ENCODE measurements at places on chromosomes 7 and 10.

DNA sequence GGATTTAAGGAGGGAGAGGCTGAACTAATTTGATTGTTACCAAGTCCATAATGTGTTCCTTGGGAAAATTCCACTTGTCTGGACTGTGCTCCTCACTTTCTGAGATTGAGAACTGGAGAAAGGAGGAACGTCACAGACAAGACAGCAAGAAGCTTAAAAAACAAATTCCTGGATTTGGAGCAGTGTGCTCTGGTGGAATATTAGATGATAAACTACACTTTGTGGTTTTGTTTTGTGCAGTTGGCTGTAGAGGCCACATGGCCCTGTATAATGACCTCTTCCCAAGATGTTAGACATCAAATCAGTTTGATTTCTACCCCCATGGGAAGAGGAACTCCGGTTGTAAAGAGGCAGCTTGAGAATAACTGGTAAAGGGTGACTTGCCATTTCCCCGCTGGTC lies 421.3 kb upstream of the GALNT17 start:
- no peak for DNase-seq

DNA sequence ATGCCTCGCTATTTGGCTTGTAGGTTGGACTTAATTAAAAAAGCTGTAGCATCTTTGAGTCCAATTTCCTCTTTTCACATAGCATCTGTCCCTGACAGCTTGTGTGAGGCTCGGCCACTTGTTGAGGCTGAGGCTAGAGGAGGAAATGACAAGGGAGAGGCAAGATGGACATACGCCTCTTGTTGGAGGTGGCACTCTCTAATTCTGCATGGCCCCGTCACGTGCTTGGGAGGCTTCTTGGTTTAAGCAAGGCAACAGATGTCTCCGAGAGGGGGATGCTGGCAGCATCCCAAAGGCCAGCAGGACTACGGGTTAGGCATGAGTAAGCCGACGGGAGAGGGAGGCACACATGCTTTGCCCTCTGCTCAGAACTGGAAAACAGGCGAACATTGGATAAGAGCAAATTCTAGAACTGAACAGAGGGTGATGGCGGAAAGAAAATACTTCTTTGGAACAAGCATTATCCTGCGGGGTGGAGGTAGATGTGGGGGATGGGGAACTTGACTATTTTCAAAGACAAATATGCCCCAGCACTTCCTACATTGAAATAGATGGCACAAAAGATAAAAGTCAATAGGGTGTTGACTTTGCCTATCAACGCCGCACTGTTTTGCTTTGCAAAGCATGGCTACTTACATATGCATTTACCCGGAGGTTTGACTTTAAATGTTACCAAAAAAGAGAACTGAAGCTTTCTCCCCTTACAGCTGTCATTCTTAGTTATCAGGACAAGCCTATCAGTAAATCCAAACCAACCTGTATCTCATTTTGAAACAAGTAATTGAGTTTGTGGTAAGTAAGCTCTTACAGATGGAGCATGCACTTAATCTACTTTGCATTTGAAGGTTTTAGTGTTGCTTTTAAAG lies 94.8 kb downstream of the CHN2 start:
- DNase-seq, result no peak

- no peak for DNase-seq
Measured at GRCh38 chr7:68433462-68434070, 1164.7 kb upstream of the AUTS2 start.

DNA sequence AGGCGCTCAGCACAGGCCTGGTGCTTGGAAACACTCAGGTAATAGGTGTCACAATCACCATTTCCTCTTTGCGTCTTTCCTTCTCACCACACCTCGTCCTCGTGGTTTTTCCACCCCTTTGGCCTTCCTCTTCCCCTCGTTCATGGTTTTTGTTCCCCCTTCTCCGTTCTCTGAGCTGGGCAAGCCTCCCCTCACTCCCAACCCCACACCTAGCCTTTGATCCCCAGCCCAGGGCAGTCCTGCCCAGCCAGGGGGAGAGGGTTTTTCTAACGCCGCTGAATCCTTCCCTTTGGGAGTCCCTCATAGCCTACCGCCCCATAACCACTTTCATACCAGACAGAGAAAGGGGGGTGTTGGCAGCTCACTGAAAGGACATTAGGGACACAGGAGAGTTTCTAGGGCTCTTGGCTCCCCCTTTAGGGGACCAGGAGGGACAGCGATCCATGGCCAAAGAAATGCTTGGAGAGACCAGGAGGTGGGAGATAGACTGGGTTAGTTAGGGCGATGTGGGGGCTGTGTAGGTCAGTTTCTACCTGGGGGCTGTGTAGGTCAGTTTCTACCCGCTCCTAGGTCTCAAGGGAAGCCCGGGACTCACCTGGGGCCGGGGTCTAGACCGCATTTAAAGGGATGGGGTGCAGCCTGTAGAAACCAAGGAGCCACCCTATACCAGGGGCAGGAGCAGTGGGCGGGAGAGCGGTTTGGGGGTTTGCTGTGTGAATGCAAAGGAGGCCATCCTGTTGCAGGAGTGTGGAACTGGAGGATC lies 1.4 kb downstream of the EPHB4 start:
- DNase-seq, result no peak

- DNase-seq, result no peak
Measured at GRCh38 chr7:101818287-101819071, 1.1 kb downstream of the CUX1 start.

- peak; percentile 21 for DNase-seq
Measured at GRCh38 chr7:157507987-157508386, 171.2 kb downstream of the DNAJB6 start.

- DNase-seq, result no peak
Measured at GRCh38 chr10:21870849-21871248, 132.7 kb downstream of the DNAJC1 start.

DNA sequence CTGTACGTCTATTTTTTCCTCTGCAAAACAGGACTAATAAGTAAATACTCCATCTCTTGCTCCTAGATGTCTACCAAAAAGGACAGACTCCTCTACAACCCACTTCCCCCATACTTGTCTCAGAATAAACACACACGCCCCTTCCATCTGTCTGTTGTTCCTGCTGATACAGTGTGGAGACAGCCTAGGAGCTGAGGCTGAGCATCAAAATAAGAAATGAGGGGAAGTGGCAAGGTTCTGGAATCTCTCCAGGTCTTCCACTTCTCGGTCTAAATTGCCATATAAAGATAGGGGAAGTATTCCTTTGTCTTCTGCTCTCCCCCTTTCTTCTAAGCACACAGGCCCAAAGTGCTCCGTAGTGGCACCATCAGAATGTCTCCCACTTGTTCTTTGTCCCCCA lies 30.8 kb upstream of the VSIR start:
- no peak for DNase-seq

GRCh38 chr10:103244666-103245271 lies 918 bp upstream of the RPEL1 start:
- DNase-seq, result peak; percentile 83

DNA sequence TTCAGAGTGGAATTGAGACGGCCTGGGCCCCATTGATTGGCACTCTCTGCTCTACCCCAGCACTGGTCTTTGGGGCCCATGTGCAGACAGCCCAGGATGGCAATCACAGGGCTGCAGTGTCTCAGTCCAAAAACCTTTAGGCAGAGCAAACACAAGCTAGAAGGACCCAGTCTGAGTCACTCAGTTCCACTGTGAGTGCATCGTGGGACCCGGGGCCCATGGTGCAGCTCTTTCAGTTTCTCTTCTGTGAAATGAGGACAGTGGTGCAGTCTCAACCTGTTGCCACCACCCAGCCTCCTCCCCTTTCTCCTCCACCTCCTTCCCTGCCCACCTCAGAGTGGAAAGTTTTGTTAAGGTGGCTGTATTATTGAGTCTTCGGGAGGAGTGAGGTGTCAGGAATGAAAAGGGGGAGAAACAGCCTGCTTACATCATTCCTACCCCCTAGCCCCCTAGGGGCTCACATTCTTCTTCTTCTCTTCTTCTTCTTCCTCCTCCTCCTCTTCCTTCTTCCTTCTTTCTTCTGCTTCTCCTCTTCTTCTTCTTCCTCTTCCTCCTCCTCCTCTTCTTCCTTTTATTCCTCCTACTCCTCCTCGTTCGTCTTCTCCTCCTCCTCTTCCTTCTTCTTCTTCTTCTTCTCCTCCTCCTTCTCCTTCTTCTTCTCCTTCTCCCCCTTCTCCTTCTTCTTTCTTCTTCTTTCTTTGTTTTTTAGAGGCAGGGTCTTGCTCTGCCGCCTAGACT lies 19.5 kb upstream of the CARD11 start:
- DNase-seq, result peak; percentile 90

DNA sequence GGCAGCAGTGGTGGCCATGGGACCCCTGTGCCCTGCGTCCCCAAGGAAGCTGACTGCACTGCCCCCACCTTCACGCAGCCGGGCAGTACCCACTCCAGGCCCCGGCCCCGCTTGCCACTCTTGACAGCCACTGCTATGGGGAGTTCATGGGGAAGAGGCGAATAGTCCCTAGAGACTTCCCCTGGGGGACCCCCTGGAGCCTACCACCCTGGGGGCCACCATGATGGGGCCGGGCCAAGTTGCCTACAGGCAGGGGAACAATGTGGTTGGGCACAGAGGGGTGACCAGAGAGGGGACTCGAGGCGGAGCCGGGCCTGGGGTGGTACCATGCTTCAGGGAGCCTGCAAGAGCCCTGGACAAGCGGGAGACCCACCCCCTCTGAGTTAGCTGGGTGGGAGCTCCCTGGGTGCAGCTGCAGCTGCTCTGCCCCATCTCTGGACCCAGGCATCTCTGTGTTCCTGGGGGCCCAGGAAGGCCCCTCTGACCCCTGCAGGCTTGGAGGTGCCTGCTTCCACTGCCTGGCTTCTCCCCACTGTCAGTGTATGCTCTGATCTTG lies 567.6 kb downstream of the GRM8 start:
- DNase-seq, result no peak

- no peak for DNase-seq
Measured at GRCh38 chr10:107409522-107409921, 245.0 kb upstream of the SORCS1 start.

- DNase-seq, result no peak
Measured at GRCh38 chr7:151808400-151809145, 68.3 kb downstream of the PRKAG2 start.

All from activated effector memory CD4-positive, alpha-beta T cell treated with anti-CD3 and anti-CD28 coated beads, Interleukin-2, amount 50 U/mL, for 16 hours (primary cell).